ENCODE measurements at places on chromosomes 7 and 10.

- no peak for DNase-seq
Measured at GRCh38 chr10:117168729-117169128, 28.6 kb upstream of the KCNK18 start.

- DNase-seq: no peak
Measured at GRCh38 chr10:132396494-132397035, 435 bp upstream of the PWWP2B start.

- DNase-seq: no peak
Measured at GRCh38 chr7:40499718-40500117, 364.9 kb downstream of the SUGCT start.

- DNase-seq: peak; percentile 46
Measured at GRCh38 chr7:94276795-94277194, 117.9 kb upstream of the COL1A2 start.

- peak; percentile 4 for DNase-seq
Measured at GRCh38 chr10:52004342-52004949, 305.1 kb upstream of the CSTF2T start.

- no peak for DNase-seq
Measured at GRCh38 chr7:69228212-69228811, 370.0 kb upstream of the AUTS2 start.

- no peak for DNase-seq
Measured at GRCh38 chr7:77729574-77730348, 33.5 kb downstream of the RSBN1L start.

- DNase-seq: no peak
Measured at GRCh38 chr7:12805957-12806356, 118.5 kb downstream of the ARL4A start.

- no peak for DNase-seq
Measured at GRCh38 chr7:122762071-122762470, 59.3 kb upstream of the RNF148 start.

DNA sequence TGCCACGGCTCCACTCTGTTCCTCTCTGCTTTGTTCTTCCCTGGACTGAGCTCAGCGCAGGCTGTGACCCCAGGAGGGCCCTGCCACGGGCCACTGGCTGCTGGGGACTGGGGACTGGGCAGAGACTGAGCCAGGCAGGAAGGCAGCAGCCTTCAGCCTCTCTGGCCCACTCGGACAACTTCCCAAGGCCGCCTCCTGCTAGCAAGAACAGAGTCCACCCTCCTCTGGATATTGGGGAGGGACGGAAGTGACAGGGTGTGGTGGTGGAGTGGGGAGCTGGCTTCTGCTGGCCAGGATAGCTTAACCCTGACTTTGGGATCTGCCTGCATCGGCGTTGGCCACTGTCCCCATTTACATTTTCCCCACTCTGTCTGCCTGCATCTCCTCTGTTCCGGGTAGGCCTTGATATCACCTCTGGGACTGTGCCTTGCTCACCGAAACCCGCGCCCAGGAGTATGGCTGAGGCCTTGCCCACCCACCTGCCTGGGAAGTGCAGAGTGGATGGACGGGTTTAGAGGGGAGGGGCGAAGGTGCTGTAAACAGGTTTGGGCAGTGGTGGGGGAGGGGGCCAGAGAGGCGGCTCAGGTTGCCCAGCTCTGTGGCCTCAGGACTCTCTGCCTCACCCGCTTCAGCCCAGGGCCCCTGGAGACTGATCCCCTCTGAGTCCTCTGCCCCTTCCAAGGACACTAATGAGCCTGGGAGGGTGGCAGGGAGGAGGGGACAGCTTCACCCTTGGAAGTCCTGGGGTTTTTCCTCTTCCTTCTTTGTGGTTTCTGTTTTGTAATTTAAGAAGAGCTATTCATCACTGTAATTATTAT is 1.2 kb downstream of the CLDN4 start:
- no peak for DNase-seq

DNA sequence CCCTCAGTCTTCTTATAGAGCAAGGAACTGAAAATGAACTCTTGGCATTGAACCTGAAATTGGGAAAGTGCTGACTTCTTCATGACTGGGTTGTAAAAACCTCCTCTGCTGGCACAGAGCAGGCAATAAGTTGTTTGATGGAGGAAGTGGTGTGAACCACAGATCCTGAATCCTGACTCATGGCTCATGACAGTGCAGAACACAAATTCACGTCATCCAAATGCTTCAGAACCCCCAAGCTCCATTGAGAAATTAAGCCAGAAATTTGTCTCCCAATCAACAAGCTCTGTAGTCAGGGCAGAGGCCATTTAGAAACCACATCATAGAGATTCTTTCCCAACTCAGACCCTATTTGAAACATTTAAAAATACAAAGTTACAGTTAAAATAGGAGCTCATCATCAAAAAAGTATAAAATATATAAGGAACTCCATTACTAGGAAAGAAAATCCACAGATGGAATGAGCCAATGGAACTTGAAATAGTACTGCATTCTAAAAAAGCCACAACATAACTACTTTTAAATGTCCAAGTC is 10.3 kb upstream of the STK17A start:
- DNase-seq: no peak

GRCh38 chr10:102710609-102711008 is 3.6 kb downstream of the ARL3 start:
- DNase-seq: no peak

GRCh38 chr10:58072634-58073033 is 195.1 kb downstream of the IPMK start:
- no peak for DNase-seq

- DNase-seq: no peak
Measured at GRCh38 chr10:12796401-12797160, 204.9 kb downstream of the CCDC3 start.

- no peak for DNase-seq
Measured at GRCh38 chr10:129541200-129541599, 74.2 kb downstream of the MGMT start.

GRCh38 chr10:112981553-112981952 is 31.5 kb downstream of the TCF7L2 start:
- no peak for DNase-seq

DNA sequence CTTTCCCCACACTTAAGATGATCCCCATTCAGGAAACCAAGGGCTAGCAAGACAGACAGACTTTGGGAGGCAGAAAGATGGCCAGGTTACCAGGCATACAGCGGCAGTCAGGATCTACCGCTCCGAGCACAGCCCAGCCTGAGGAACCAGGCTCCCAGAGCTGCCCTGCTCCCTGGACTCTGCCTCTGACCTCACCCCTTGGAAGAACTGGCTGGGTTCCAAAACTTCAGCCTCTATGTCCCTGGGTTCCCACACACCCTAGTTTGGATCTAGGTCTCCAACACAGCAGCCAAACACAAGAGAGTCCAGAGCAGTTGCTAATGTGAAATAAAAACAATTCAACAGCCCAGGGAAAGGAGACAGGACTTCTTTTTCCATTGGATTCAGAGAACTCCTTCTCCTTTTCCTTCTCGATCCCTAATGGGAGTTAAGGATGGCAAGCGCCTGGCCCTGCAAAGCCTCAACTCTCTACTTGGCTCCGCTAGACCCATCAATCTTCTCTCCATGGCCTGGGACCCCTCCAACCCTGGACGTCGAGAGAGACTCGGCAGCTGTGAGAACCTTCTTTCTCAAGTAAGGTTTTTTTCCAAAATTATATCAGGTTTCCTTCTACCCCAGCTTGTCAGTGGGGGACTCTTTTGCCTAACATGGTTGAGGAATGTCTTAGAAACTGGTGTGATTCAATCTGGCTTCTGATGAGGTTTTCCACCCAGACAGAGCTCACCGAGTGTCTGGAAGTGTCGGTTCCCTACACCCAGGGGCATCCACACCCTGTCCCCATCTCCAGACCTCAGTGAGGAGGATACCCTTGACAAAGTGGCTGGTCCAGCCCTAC is 219.6 kb downstream of the KCNMA1 start:
- DNase-seq: no peak

- no peak for DNase-seq
Measured at GRCh38 chr7:142793156-142793555, 22.4 kb downstream of the PRSS2 start.

DNA sequence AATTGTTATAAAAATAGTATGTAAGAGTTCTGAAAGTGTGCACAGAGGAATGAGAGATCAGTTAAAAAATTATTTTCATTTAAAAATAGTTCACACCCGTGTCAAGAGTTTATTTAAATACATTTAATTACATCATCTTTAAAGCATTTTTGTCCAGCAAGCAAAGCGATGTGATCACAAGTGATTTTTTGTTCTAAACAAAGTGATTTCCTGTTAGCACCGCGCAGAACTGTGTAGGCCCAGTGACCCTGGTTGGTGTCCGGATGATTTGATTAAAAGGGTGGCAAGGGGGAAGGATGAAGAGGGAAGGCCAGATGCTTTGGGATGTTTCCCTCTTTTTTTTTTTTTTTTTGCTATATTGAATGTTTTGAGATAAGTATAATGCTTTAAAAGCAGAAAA is 227.8 kb upstream of the PITRM1 start:
- DNase-seq: no peak

GRCh38 chr10:102354451-102354850 is 41.1 kb upstream of the NFKB2 start:
- DNase-seq: no peak

DNA sequence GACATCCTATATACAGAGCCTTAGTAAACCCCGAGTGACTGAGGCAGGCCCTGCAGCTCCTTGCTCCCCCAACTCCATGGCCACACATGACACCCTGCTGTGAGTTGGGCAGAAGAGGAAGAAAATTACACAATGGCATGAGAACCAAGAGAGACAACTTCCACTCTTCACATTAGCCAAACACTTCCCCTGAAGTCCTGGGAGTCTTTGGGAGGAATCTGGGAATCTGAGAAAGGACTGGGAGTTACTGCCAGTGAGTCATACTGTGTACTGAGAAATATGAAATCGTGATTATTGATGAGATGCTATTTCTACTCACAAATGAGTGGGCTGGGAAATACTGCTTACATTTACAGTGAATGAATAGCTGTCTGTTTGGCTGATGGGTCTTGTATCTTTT is 116.6 kb downstream of the SPAG6 start:
- no peak for DNase-seq

- DNase-seq: no peak
Measured at GRCh38 chr7:46622251-46622650, 701.2 kb upstream of the IGFBP3 start.
